Stimulated activated CD4-positive, alpha-beta T cell treated with anti-CD3 and anti-CD28 coated beads, TNF-alpha, amount 100 ng/mL, for 4 hours (primary cell): ENCODE measurements at places on chromosomes 16 and 17.
A peak's percentile ranks its signal among the peaks of the same experiment; 100 is the strongest.

DNA sequence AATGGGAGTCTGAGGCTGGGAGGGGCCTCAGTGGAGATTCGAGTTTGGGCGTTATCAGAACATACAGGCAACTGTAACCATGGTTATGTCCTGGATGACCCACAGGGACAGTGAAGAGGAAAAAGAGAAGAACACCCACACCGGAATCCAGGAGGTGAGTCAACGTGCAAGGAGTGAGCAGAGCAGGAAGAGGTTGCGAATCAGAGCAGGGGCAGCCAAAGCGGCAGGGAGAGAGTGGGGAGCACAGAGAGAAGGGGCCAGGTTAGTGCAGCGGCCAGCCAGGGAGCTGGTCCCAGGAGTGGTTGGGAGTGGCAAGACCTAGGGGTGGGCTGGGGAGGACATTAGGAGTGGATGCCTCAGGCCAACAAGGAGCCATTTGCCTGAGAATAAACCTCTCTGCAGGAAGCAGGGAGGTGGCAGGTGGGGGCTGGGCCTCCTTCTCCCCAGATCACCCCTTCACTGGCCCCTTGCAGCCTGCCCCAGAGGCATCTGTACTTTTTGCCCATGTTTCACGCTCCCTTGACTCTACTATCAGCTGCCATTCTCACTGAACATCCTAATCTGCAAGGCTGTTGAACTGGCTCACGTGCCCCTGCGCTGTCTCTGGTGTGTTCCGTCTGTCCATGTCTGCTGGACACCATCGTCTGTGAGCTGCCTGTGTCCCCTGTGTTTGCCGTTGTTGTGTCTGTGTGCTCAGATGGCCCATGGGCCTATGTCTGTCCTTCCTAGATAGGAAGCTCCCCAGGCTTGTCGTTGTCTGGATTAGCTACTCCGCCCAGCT, 5.1 kb downstream of the KRT13 start:
- no peak for DNase-seq

GRCh38 chr17:59825533-59826322, 67.0 kb downstream of the TUBD1 start:
- no peak for DNase-seq

DNA sequence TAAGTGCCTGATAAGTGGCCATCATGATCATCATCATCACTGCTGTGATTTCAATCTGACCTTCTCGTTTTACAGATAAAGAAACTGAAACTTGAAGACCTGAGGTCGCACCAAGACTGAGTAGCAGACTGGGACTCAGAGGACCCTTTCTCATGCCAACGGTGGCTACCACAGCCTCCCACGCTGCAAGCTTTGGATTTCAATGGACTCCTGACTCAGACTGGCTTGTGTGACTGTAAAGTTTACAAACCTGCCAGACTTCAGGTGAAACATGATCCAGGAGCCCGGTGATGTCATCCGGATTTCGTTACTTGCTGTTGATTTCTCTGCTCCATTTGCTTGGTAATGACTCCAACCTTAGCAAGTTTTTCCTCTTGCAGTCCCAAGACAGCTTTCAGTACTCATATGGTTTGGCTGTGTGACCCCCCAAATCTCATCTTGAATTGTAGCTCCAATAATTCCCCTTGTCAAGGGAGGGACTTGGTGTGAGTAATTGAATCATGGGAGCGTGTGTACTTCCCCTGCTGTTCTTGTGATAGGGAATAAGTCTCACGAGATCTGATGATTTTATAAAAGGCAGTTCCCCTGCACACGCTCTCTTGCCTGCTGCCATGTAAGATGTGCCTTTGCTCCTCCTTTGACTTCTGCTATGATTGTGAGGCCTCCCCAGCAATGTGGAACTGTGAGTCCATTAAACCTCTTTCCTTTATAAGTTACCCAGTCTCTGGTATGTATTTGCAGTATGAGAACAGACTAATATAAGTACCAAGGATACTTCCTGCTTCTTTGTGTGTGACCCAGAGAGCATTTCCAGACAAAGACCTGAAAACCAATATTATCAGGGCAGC, 26.7 kb upstream of the IRX6 start:
- no peak for DNase-seq

DNA sequence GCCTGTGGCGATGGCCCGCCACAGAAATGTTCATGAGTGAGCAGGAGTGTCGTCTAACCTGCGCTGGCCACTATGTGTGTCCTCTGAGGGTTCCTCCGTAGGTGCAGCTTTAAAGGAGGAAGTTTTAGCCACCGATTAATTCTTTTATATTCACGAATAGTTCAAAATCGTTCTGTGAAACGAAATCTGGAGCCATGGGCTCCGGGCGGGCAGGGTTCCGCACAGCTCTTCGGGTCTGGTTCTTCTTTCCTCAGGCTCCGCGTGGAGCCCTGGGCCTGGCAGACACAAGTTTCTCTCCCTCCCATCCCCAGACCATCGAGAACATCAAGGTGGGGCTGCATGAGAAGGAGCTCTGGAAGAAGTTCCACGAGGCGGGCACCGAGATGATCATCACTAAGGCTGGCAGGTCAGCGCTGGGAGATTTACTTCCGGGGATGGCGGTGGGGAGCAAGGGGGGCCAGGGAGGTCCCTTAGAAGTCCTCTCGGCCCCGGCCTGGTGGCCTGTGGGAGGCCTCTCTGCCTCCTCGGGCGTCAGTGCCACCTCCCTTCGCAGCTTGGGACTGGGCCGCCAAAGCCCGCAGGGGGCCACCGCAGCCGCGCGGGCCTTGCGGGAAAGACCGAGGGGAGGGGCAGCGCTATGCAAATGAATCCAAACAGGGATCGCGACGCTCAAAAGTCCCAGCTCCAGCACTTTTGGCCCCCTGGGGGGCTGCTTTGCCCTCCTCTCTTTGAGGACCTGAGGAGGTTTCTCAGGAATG, 5.2 kb downstream of the TBX4 start:
- no peak for DNase-seq

GRCh38 chr17:51687887-51688286, 427.5 kb downstream of the UTP18 start:
- no peak for DNase-seq

DNA sequence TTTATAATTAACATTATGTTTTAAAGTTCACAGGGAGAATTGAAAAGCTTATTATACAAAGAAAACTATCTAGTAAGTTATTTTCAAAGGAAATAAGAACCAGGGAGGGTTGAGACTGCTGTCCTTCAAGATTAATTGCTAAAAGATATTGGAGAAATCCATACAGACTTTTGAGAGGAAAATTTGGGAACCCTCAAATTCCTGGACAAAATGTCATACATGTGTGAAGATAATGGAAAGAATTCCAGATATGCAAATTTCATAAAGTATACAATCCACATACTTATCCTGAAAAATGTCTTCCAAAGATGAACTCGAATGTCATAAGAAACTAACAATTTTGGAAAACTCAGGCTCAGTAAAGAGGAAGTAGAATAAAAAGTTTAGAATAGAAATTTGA, 213.8 kb downstream of the HS3ST3A1 start:
- no peak for DNase-seq

GRCh38 chr17:78718575-78719208, 63.4 kb downstream of the CYTH1 start:
- no peak for DNase-seq

DNA sequence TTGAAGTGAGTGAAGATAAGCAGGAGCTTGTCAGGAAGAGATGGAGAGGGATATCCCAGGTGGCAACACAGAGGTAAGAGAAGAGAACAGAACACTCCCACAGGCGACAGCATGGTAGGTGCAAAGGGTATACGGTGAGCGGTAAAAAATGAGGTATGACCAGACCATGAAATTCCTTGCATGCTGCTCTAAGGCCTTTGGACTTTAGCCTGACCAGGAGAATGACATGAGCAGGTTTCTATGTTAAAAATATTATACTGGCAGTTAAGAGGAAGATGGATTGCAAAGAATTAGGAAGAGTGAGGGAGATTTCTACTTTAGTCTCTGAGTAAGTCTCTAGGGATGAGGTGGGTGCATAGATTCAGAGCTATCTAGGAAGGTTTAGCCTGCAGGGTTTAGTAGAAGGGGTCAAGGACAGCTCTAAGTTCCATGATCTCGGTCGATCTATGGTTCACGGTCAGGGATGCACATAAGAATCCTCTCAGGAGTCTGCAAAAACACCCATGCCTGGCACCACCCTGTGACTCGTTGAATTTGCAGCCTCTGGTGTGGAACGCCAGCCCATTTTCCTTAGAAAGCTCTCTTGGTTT, 65.7 kb downstream of the HLF start:
- DNase-seq = no peak

GRCh38 chr17:17104494-17104893, 62.2 kb downstream of the MPRIP start:
- no peak for DNase-seq

- DNase-seq = no peak
These were observed 43.8 kb downstream of the MYO1D start for GRCh38 chr17:32833076-32833475.

GRCh38 chr16:10180771-10181163, 1.5 kb downstream of the GRIN2A start:
- no peak for DNase-seq

DNA sequence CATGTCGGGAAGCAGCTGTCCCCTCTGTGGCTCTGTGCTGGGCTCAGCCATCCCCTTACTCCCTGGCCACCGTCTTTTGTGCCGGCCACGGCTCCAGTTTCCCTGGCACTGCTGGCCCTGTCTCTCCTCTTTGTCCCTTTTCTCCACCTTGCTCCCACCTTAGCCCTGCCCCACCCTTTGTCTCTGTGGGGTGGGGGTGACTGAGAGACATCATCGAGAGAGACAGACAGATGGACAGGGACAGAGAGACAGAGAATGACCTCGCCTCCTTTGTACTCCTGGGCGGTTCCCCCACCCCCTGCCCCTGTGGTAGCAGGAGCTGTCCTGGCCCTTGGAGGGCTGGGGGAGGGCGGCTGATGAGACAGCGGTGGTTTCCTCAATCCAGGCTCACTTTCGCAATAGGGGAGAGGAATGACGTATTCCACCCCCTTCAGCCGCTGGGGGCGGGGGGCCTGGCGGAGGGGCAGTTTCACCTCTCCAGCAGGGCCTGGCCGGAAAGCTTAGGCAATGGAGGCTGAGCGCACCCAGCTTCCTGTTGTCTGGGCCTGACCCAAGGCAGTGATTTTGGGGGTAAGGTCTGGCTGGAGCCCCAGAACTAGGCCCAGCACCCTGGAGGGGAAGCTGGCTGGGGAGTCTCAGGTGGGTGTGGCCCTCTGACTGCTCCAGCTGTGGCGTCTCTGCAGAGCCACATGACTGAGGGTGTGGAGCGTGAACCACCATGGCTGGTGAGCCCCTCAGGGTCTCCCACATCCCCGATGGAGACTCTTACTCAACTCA, 7.3 kb downstream of the FMNL1 start:
- DNase-seq = peak; percentile 63

- DNase-seq = no peak
These were observed 1.5 kb downstream of the IST1 start for GRCh38 chr16:71896764-71897368.

GRCh38 chr16:84889066-84889465, 69.3 kb downstream of the CRISPLD2 start:
- DNase-seq = no peak

DNA sequence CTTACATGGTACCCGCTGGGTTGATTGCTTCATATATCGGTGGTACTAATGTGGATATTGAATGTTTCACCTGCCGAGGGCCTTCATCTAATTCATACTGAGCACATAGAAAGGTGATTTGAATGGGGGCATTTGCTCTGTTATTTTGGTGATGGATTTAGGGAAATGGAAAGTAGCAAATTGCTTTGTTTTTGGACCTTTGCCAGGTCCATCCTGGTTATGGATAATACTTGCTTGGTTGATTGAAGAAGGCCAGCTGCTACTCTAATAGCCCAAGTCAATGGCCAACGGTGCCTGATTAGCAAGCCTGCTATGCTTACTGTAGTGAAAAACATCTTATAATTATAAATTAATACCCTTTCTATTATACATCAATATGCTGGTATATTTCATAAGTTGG, 253.6 kb downstream of the CDH13 start:
- DNase-seq = no peak

DNA sequence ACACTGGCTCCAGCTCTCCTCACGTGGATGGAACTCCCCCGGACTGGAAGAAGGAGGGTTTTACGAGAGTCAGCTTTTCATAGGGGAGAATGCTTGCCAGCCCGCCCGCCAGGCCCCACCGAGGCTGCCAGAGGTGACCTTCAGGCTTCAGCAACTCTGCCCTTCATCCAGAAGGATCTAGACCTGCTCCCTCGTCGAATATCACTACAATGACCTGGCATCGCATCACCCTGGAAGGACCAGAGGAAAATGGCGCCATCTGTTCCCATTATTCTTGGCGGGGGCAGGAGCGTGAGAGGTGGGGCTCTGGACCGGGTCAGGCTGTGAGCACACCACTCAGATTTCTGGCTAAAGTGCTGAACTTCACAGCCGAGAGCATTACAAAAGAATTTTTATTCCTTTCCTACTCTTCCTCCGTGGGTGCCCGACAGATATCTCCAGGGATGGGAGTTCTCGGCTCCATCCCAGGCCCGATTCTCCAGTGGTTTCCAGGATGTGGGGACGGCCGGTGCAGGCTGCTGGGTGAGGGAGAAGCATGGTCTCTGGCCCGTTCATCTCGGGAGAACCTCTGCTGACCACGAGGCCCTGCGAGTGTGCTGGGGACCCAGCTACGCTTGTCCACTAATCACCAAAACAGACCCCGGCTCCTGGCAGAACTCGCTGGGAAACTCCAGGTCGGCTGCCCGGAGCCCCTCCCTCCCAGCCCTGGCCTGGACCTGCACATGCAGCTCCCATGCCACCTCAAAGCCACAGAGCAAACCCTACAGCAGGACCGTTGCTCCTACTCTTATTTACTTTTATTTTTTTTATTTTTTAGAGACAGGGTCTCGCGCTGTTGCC, 36.8 kb upstream of the ZNF469 start:
- no peak for DNase-seq

GRCh38 chr17:70478902-70479301, 309.6 kb downstream of the KCNJ2 start:
- no peak for DNase-seq

- DNase-seq = no peak
These were observed 52.1 kb downstream of the USP10 start for GRCh38 chr16:84751947-84752346.

DNA sequence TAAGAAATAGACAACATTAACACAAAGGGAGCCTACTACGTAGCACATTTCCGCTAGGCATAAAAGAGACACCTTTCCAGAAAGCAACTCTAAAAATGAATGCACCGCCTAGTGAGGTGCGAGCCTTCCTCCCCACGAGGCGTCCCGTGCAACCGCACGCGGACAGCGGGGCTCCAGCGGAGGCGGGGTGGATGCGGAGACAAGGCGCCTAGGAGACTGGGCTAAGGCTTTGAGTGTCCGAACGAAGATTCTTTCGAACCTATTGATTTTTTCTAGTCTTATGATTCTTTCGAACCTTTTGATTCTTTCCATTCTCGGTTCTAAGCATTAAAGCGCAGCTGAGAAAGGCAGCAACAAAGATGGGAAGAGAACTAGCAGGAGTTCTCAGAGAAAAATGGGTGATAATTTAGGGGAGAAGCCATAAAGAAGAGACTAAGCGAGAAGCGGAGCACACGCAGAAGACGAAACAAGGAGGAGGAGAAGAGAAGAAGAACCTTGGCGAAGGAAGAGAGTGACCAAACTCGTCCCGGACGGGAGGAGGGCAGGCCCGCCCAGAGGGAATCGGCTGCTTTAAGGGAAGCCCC, 394 bp upstream of the CPD start:
- peak; percentile 27 for DNase-seq
